RCC 7860 (cell line): ENCODE measurements at places on chromosomes 3 and 15.

- DNase-seq, result no peak
Measured at GRCh38 chr15:28897861-28898585, 12.2 kb downstream of the APBA2 start.

GRCh38 chr3:155912579-155913190, 42.2 kb downstream of the GMPS start:
- no peak for DNase-seq

GRCh38 chr15:57215881-57216280, 160.4 kb upstream of the CGNL1 start:
- DNase-seq, result no peak

DNA sequence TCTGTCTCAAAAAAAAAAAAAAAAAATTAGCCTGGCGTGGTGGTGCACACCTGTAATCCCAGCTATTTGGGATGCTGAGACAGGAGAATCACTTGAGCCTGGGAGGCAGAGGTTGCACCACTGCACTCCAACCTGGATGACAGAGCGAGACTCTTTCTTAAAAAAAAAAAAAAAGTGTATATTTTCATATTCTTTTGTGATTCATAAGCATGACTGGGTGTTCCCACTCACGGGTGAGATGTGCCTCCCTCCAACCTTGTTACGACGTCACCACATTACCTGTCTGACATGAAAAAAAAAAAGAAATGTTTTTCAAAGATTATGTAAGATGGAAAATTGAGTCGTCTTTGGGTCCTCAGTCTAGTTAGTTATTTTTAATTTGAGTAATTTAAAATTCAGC, 56.8 kb downstream of the TMEM41A start:
- DNase-seq, result no peak

GRCh38 chr3:25046911-25047771, 380.9 kb upstream of the RARB start:
- DNase-seq, result no peak

DNA sequence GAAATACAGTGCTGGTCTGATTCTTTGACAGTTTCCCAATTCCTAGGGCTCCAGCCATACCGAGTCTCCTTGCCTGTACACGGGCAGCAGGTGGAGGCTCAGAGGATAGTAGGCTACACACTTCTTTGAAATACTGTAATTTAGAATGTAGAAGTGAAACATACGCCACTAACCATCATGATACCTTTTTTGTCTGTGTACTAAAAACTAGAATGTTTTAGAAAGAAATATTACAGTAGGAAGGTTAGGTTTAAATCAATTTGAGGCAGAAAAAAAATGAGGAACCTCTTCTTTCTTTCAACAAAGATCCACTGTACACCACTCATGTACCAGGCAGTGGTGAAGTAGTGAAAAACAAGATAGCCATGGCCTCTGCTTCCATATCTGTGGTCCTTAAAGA, 354.7 kb downstream of the MCTP2 start:
- DNase-seq, result no peak

DNA sequence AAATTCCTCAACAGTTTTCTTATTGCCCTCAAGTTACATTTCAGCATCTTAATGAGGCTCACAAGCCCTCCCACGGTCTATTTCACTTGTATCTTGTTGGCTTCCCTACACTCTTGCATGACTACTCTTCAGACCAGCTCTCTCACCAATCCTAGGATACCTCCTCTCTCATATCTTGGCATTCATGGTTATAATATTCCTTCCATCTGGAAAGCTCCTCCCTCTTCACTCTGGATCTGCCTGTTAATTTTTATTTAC, 8.5 kb upstream of the CCDC80 start:
- DNase-seq, result peak; percentile 88

DNA sequence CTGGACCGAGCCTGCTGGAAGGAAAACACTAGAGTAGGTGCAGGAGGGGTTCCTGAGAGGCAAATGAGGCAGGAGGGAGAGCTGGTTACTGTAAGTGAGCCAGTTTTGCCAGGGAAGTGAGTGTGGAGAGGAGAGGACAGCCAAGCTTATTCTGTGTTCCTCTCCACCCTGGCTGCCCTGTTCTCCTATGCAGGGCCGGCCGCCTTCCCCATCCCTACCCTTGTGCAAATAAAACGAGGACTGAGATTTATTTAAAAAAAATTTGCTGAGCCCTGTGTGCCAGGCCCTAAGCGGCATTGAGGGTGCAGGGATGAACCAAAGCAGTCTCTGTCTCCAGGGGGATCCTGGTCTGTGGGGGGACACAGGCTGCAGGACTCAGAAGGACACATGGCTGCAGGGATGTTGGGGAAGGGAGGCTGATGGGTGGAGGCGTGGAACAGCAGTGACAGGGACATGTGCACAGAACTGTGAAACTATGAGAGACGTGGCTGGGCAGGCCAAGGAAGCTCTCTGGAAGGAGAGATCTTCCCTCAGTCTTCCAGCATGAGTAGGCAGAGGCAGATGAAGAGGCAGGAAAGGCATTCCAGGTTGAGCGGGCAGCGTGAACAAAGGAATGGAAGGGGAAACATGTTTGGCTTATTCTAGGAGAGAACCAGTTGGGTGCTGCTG, 12.1 kb downstream of the CORO2B start:
- no peak for DNase-seq

DNA sequence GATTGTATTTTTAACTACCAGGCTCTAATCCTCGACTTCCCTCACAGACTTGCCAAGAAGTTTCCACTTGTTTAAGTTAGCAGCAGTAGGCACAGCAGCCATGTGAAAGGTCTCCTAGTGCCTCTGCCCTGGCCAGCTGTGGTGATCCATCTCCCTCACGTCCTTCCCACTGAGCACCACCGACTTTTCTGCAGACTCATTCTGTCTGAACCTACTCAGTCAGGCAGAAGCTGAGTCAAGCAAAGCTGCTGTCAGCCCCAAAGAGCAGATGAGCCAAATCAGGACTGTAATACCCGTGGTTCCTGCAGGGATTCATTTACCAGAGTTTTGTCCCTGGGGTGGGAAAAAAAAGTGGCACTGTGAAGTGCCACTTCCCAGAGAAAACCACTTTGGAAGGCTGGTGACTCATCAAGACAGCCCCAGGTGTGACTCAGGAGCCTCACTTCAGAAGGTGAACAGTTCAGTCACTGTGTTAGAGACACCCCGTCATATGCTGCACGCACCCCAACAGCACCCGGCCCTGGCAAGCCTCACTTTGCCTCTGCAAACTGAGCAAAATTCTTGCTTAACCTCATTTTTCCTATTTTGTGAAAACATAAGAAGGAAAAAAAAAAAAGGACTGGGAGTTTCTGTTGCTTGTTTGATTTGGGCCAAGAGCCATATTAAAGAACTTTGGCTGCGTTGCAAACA, 76.0 kb downstream of the WWTR1 start:
- DNase-seq, result peak; percentile 98

DNA sequence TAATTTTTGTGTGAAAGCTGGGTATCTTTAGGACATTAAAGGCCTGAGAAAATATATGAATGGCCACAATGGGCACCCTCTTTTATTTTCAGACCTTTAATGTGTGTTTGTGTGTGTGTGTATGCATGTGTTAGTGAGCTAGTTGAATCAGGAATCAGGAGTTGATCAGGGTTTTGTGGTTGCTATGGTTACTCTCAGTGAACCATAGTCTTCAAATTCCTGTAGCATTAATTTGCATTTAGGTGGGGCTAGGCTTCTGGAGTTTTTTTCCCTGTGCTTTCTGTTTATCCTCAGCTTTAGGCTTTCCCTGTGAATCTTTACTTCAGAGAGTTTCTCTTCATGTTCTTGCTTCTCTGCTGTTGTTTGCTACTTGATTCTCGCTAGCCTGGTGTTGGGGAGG, 122.0 kb upstream of the ONECUT1 start:
- DNase-seq, result no peak

- DNase-seq, result no peak
Measured at GRCh38 chr3:60294181-60294580, 957.1 kb downstream of the FHIT start.

GRCh38 chr15:79520654-79521053, 88.5 kb downstream of the MINAR1 start:
- DNase-seq, result no peak

- peak; percentile 8 for DNase-seq
Measured at GRCh38 chr3:52471371-52472238, 16.2 kb downstream of the NISCH start.
